Stromal cell of bone marrow (primary cell): ENCODE measurements at places on chromosomes 1 and 21.

- DNase-seq = no peak
Measured at GRCh38 chr1:97603776-97604175, 317.1 kb downstream of the DPYD start.

- no peak for DNase-seq
Measured at GRCh38 chr1:44513111-44513510, 108.1 kb downstream of the RNF220 start.

GRCh38 chr21:44366586-44367211 lies 13.3 kb downstream of the TRPM2 start:
- no peak for DNase-seq

GRCh38 chr1:230568008-230568407 lies 74.3 kb upstream of the COG2 start:
- peak; percentile 5 for DNase-seq

DNA sequence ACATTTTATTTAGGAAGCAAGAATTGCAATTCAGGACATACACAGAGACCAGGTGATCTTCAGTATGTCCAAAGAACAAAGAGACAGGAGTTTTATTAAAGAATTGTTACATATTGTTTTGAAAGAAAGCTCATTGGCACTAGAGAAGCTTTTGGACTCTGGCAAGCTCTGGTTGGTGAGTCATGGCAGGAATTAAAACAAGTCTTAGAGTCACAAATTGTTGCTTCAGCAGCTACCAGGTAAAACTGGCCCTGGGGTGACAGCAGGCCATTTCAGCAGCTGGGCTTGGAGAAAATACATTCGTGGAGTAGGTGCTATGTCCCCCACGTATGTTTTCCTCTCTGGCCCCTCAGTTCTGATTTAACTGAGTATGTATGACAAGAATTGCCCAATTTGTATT lies 58.8 kb downstream of the MAP3K21 start:
- no peak for DNase-seq

DNA sequence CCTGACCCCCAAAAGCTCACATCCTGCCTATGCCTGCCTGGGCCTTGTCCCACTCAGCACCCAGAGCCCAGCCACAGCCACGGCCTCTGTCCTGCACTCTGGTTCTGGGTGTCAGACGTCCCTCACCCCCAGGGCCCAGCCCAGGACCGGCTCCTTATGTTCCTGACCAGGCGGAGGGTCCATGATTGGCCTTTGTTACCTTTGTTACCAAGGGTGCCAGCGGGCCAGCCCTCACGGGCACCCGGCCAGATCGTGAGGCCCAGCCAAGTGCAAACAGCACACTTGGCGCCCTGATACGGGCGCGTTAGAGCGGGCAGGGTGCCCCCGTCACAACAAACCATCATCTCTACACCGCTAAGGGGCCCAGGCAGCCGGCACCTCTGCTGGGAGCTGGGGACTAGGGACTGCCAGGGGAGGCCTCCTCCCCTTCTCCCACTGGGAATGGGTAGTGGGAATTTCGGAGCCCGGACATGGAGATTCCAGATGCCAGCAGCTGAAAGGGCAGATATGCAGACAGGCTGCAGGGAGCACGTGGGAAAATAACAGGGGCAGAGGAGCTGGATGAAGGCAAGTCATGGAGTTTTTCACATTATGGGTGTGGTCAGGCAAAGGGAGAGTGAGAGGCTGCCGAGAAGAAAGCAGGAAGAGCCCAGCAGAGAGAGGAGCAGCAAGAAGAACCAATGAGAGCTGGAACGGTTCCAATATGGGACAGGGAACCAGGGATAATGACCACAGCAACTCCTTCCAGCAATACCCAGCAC lies 22.1 kb downstream of the HSPG2 start:
- DNase-seq = no peak

DNA sequence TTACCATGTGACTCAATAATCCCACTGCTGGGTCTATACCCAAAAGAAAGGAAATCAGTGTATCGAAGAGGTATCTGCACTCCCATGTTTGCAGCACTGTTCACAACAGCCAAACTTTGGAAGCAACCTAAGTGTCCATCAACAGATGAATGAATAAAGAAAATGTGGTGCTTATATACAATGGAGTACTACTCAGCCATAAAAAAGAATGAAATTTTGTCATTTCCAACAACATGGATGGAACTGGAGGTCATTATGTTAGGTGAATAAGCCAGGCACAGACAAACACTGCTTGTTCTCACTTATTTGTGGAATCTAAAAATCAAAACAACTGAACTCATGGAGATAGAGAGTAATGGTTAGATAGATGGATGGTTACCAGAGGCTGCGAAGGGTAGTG lies 79.3 kb downstream of the KIAA0319L start:
- DNase-seq = no peak

- no peak for DNase-seq
Measured at GRCh38 chr1:215143497-215143896, 61.0 kb downstream of the KCNK2 start.

- no peak for DNase-seq
Measured at GRCh38 chr1:187042538-187042937, 213.8 kb downstream of the PLA2G4A start.

DNA sequence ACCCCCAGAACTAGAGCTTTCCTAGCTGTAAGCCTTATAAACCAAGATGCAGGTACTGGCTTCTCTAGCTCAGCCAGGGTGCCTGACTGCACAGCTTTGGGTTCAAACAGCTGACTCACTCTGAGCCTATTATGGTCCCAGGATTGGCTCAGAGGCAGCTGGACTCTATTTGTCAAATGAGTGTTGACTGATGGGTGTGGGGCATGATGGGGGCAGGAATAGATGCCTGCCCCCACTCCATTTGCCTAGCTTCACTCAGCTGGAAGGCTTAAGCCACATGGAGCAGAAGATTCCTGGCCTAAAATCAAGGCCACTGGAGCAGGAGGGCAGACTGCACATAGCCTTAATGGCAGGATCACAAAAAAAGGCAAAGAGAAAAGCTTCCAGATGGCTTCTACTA lies 90.5 kb downstream of the PIK3R3 start:
- DNase-seq = no peak

DNA sequence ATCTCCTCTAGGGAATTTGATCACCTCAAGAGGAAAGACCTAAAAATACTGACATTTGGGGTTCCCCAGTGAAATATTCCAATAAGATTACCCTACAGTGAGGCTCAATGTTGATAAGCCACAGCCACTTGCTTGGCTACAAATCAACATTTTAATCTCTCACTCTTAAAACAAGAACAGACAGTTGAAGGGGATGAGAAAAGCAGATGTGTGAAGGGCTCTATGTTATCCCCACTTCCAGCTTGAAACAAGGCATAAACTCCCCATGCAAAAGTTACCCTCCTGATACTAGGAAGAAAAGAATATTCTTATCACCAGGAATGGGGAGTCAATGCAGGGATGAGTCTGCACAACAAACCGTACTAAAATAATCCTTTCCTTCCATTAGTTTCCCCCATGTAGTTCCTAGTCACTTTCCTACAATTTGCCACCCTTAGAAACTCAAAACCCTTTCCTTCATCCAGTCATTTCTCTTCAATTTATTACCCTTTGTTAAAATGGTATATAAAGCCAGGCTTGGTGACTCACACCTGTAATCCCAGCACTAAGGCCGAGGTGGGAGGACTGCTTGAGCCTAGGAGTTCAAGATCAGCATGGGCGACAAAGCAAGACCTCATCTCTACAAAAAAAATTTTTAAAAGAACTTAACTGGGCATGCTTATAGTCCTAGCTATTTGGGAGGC lies 29.5 kb downstream of the LPGAT1 start:
- DNase-seq = no peak

- no peak for DNase-seq
Measured at GRCh38 chr1:204630132-204630905, 55.2 kb downstream of the LRRN2 start.

- peak; percentile 3 for DNase-seq
Measured at GRCh38 chr1:213014642-213015041, 1.0 kb downstream of the ANGEL2 start.

GRCh38 chr1:225250432-225250831 lies 177.4 kb downstream of the LBR start:
- no peak for DNase-seq

DNA sequence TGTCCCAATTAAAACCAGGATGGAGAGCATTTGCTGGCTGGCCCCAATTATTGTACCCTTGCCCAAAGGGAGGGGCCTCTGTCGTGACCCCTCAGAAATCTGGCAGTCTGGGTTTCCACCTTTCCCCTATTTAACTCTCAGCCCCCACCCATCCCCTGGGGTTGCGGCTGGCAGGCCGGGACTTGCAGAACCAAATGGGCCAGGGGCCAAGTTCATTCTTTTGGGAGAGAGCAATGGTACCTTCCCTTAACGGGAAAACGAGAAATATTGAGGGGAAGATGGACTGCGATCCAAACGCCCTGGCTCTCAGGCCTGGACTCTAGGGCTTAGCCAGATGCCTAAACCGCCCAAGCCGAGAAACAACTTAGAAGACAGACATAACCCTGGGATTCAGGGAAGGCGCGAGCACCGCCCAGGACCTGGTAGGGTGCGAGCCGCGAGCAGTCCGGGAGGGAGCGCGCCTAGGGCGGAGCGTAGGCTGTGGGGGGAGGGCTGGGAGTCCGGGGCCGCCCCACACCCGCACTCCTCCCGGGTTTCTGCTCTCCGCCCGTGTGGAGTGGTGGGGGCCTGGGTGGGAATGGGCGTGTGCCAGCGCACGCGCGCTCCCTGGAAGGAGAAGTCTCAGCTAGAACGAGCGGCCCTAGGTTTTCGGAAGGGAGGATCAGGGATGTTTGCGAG lies at the start of gene SLC27A3:
TSS of gene SLC27A3 (plus strand) at position 628 of the 678 bp plus-strand sequence. CDS start 91 bp downstream, outside the sequence.
- DNase-seq = peak; percentile 35

GRCh38 chr1:109542657-109543056 lies 3.0 kb downstream of the GPR61 start:
- no peak for DNase-seq

GRCh38 chr1:237760951-237761350 lies 129.8 kb downstream of the ZP4 start:
- DNase-seq = no peak

DNA sequence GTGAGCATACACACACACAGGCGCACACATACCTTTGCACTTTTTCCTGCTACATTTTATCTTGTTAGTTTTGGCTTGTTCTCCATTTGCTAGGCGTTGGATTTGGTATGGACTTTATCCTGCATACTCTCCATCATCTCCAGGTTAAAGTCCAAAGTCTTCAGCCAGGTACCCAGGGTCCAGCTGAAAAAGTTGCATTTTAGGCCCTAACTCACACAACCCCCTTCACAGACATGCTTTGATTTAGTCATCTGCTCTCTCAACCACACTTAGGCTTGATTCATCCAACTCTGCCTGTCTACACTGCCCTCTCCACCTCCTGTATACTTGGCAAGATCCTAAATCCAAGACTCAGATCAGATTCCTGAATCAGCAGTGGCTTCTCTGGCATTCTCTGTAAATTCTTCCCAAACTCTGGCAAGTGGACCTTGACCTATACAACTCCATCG lies 10.7 kb upstream of the LAMB3 start:
- DNase-seq = no peak

DNA sequence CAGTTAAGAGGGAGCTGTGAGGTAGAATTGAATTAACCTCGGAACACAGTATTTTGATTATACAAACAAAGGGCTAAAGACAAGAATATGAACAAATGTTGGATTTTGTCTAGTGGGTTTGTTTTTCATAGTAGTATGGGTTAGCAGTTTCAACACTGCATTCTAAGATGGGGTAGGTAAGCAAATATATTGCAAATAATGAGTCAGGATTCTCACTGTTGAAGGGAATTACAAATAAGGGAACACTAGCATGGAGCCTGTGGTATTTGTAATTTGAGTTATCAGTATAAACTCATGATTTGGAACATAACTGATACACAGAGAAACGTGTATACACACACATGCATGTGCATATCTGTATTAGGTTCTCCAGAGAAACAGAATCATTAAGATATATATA lies 44.5 kb downstream of the CD55 start:
- DNase-seq = no peak

- no peak for DNase-seq
Measured at GRCh38 chr1:232662910-232663309, 33.0 kb upstream of the SIPA1L2 start.

DNA sequence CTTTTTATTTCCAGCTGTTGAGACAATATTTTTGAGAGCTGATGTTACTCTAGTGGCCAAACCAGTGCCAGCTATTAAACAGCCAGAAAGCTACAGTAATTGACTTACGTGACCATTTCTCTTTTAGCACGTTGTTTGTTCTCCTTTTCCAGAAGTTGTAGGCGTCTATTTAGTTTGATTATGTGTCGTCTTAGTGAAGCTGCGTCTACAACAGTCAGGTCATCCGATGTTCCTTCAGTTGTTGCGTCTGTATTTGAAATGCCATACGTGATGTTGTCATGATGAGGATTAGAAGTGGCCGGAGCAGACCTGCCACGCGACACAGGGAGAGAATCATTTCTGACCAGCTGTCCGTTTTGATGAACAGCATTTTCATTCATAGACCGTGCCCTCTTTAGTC lies 38.2 kb downstream of the TMEM51 start:
- no peak for DNase-seq
